ENCODE measurements at places on chromosomes 3 and 15. TPM values are rescaled to one million over a fixed set of nuclear protein-coding genes. Genes with fewer than 3 reads are reported as not detected.

DNA sequence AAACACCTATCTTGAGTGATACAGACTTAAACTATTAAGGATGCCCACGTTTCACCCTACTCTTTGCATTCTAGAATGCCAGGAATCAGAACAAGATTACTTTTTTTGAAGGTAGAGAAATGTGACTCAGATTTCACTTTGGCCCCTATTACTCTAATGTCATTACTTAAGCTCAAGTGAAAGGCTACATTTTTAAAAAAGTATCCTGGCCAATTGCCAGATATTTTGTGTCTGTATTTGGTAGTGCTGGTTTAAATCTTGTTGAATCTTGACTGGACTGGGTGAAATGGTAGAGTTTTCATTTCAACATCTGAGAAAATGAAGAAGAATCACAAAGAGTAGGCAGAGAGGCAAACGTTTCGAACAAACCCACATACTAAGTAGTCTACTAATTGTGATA lies 218.2 kb upstream of the UBE2E1 start:
- no peak for DNase-seq

OR5K2 gene
- not detected for total RNA-seq

DNA sequence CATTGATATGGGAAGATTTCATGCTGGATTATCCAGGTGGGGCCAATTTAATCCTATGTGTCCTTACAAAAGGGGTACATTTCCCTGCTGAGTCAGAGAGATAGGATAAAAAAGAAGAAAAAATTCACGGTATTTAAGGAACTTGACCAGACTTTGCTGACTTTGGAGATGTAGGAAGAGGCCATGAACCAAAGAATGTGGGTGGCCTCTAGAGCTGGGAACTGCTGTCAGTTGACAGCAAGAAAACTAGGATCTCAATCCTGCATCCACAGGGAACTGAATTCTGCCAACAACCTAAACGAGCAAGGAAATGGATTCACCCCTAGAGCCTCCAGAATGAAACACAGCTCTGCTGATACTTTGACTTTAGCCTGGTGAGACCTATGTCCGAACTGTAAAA lies 148.1 kb upstream of the SLC24A5 start:
- DNase-seq, result no peak

DNA sequence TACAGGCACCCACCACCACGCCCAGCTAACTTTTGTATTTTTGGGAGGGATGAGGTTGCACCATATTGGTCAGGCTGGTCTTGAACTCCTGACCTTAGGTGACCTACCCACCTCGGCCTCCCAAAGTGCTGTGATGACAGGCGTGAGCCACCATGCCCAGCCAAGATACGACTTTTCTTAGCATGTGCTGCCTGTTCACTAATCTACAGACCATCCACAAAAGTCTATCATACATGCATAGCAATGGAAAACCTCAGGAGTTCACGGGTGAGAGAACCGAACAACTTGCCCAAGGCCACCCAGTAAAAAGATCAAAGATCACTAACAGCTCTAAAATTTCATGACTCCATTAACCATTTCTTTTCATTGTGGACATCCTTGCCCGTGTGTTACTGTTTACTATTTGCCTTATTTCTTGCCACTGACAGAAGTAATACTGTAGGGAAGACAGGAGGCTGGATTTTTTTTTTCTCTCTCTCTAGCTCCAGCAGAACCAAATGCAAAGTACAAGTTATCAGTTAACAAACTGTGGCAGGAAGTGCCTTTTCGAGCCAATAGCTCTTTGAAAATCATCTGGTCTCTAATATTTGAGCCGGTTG lies 92.3 kb downstream of the FOXP1 start:
- no peak for DNase-seq

DNA sequence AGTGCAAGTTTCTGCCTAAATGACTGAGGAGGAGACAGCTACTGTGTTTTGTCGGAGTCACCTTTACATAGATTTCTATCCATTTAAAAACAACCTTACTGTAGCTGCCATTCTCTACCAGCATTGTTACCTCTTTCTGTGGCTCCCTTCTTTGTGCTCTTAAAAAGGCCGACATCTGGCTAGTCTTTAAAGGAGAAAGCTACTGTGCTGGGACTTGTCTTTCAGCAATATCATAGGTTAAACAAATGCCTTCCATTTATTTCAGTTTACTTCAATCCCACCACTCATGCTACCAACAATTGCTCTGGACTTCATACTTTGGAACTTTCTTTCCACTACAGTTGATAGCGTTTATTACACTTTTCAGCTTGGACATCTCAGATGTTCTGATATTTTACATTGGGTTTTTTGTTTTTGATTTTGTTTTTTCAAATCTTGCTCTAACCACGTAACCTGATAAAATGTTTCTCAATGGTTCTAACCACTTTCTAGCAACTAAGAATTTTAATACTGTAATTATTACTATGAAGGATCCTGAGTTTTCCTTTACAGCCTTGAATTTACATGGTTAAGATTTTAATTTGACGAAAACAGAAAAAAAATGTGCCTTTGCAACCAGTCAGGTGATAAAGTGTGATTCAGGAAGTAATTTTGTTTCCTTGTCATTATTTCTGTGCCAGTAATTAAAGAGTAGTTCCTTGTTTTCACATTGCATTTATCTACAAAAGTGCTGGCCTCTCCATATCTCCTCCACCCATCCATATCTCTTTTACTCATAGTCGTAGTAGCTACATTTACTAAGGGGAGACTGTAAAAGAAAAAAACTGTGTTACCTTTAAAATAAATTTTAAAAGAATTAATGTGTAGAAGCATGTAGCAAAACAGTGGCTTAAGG lies 1.3 kb upstream of the CBLB start:
- DNase-seq, result no peak

DNA sequence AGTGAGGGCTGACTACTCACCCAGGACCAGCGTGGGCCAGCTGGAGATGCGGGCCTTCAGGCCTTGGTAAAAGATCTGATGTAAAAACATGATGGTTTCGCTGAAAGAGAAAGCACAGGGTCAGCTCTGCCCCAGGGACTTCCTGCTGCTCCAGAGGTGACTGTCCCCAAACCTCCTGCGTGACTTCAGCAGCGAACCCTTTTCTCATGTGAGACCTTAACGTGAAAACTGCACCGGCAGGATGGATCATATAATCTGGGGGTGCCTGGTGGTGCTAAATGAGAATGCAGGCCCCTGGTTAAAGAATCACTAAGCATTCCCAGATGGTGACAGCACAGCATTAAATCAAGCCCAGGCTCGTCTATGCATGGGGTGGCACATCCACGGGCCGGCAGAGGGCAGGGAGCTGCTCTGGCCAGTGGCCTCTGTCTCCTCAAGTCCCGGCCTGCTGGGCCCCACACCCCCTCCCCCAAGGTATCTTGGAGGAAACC lies 55.4 kb downstream of the RASGRF1 start:
- DNase-seq, result no peak

DNA sequence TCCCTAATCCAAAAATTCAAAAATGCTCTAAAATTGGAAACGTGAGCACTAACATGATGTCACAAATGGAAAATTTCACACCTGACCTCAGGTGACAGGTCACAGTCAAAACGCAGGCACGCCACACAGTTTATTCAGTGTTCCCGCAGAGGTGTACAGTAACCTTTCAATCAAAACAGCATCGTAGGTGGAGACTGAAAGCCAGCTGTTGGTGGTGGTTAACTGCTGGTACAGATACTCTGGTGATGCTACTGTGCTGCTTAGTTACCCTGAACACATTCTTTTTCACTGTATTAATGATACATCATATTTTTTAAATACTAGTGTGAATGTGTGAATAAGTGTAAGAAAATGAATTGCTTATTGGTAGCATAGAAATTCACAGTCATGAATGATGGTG lies 23.8 kb downstream of the RAB11A start:
- DNase-seq, result no peak

TGM5 gene
- total RNA-seq, result not detected

Data from Calu3 (cell line).